Central memory CD4-positive, alpha-beta T cell (primary cell): ENCODE measurements at places on chromosomes 2 and 18.

- DNase-seq = no peak
Observed at GRCh38 chr2:204695506-204695905, 150.2 kb downstream of the PARD3B start.

DNA sequence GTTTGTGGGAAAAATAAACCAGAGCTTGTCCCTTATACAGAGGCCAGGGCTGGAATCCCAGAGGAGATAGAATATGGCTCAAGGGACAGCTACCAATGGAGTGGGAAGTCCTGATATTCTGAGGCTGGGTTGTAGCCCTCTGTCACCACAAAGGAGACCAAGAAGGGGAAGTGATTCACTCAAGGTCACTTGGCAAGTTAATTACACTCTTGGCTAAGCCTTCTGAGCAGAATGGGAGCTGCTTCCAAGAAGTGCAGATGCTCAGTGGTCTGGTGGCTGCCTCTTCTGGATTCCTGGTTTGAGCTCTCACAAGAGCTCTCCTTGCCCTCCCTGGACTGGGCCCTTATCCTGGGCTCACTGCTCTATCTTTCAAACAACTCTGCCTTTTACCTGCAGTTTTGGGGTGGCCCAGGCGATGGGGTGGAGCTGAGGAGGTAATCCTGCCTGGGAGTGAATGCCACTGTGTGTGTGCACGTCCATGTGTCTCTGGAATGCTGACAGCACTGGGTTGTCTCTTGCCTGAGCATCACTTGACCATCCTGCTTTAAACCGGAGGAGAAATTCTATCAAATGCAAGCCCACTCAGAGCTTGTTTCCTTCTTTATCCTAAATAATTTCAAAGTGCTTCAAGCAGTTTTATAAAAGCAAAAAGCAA lies 168.2 kb downstream of the KCNS3 start:
- no peak for DNase-seq

- DNase-seq = no peak
Observed at GRCh38 chr2:236977852-236978398, 107.8 kb upstream of the COPS8 start.

GRCh38 chr2:58616961-58617360 lies 375.8 kb upstream of the FANCL start:
- DNase-seq = no peak

GRCh38 chr2:178913049-178913441 lies 105.8 kb upstream of the TTN start:
- no peak for DNase-seq

GRCh38 chr2:59585655-59586054 lies 967.8 kb downstream of the BCL11A start:
- DNase-seq = no peak

GRCh38 chr2:57181315-57182038 lies 865.1 kb upstream of the VRK2 start:
- no peak for DNase-seq

DNA sequence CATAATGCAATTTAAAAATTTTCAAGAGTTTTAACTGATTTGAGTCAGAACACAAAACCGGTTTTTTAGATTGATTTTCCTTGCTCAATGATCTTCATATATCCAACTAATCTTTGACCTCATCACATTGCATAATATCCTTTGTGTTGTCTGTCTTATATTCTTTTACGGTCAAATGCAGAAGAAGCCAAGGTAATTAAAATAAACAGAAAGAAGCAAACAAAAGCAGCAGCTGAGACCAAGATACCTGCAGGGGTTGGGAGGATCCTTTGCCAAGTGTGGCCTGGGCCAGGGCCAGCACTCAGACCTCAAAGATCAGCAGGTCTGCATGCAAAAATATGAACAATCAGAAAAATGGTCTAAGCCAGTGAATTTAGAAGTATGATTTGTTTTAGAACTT lies 428.9 kb upstream of the NETO1 start:
- no peak for DNase-seq

- DNase-seq = no peak
Observed at GRCh38 chr2:132419941-132420340, 3.3 kb downstream of the GPR39 start.

GRCh38 chr2:240399419-240400324 lies 35.8 kb upstream of the GPC1 start:
- DNase-seq = no peak

GRCh38 chr2:143719406-143719805 lies 590.2 kb downstream of the ARHGAP15 start:
- no peak for DNase-seq

- no peak for DNase-seq
Observed at GRCh38 chr2:223954401-223954800, 2.9 kb upstream of the MRPL44 start.

DNA sequence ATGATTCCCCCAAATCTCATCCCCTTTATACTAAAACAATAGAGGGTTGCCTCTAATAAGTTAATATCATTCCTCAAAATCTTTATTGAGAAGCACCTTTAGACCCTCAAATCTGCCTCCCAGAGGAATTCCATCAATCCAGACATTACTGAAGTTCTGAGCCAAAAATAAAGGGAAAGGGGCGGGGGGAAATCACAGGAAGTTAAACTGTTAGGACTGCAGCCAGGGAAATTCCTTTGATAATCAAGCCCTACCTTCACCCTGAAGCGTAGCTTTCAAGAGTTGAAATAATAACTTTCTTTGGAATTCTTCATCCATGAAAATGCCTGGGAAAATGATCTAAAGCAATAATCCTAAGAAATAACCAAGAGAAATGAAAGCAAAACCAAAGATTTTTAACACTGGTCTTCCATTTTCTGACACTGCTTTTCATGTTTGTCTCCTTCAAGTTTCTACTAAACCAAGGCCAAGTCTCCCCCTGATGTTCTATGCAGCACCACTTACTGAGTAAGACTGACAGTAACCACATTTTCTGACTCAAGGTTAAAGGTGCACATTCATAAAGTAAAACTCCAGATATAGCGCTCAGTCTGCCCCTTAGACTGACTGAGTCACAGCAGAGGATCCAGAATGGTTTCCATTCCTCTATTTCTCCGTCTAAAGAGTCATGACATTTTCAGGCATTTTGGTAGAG lies 78.2 kb downstream of the TCF4 start:
- no peak for DNase-seq

DNA sequence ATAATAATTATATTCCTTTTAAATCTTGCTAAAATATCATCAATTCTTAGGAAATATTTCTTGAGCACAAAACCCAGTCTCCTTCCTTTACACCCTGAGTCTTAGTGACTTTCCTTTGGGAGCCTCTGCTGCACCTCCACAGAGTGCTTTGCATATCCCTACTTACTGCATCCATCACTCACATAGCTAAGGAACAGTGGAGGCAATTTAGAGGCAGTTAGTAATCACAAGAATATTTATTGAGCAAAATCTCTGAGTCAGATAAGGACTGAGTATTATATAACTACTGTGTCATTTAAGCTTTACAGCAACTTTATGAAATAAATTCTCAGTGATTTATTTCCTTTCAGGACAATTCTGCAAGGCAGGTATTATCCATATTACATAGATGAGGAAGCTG lies 327.7 kb downstream of the TMX3 start:
- DNase-seq = no peak

DNA sequence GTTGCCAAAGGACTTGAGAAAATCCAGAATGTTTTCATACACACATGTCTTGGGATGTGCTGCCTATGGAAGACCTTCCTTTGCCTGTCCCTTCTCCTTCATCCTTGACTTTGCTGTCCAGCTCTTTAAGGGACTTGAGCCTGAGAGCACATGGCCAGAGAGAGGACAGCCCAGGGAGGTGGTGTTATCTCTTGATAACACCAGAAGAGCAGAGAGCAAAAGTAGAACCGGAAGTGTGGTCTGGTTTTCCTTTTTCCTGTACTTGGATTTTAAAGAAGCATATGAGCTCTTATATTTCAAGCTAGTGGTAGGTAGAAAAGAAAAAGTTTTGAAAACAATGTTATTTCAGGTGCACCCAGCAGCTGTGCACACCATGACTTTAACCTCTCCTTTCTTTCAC lies 94.1 kb upstream of the ZNF532 start:
- no peak for DNase-seq

- DNase-seq = no peak
Observed at GRCh38 chr2:144249035-144249637, 270.8 kb downstream of the ZEB2 start.

DNA sequence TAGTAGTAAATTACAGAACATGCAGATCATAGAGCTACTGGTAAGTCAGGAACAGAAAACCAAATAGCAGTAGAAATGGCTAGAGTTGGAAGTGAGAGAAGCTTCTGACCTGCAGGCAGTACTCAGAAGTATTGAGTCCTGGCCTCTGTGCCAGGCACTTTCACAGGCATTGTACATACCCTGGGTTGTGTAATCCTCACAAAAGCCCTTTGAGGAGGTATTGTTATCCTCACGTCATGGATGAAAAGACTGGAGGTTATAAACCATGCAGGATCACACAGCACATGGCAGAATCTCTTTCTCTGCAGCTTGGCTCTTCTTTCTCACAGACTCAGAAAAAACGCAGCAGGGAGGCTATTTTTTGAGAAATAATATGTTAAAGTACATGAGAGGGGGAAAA lies 789.3 kb upstream of the FAM98A start:
- no peak for DNase-seq

GRCh38 chr2:236265675-236266074 lies 1.5 kb upstream of the ASB18 start:
- DNase-seq = no peak

- no peak for DNase-seq
Observed at GRCh38 chr2:47724221-47724981, 58.5 kb upstream of the MSH6 start.

DNA sequence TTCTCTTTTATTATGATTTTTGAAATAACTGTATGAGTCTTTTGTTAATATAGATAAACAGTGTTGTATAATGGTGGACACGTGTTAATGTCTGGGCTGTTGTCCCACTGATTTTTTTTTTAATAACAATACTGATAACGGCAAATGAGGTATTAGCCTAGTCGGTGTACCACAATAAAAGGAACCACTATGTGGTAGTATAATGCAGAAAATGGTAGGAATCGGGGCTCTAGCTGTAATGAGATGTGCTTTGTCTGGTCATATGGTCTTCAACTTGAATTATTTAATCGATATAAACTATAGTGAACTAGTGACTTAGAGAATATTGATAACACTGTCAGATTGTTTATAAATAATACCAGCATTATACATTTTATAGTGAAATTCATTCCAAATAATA lies 517.9 kb upstream of the SPHKAP start:
- DNase-seq = no peak

- DNase-seq = no peak
Observed at GRCh38 chr2:64859312-64860212, 129.6 kb upstream of the SLC1A4 start.
